BJ (cell line): ENCODE measurements at places on chromosomes 4 and X. TPM values are rescaled to one million over a fixed set of nuclear protein-coding genes. Genes with fewer than 3 reads are reported as not detected.

DNA sequence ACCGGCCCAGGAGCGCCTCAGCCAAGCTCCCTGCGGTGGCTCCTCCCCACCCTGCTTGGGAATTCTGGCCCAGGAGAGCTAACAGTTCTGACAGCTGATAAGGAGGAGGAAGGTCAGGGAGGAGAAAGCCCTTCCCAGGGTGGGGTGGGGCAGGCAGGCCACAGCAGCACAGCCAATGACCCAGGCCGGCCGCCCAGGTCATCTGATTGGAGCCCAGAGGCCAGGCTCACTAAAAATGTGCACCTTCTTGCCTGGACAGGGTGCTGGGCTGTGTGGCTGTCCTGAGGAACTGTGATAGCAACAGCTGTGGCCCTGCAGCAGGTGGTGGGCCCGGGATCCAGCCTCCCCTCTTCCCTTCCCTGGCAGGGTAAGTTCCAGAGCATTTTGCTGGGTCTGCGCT lies 17.2 kb upstream of the SH3TC1 start:
- no peak for DNase-seq

DNA sequence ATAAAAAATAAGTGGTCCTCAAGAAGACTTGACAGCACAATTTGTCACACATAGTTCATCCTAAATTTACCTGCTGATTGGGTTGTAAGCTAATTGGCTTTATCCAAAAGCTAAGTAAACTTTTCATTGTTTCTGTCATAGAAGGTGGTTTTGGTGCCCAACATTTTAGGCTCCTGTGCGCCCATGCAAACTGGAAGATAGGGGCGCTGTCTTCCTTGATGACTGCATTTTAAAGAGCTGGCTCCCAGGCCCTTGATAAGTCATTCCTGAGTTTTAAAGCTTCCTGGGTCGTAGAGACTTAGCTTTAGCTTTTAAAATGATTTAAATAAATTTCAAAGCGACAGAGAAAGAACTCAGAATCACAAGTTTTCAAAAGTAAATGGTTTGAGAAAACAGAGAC lies 625.4 kb upstream of the GALNT7 start:
- no peak for DNase-seq

The WAS gene
- 0.06 and 0.12 TPM in 2 replicates for polyA plus RNA-seq

The TRIML2 gene
- not detected in 2 replicates for polyA plus RNA-seq

- DNase-seq: no peak
Observed at GRCh38 chrX:100623001-100623400, 13.6 kb downstream of the TSPAN6 start.

The GLUD2 gene
- 1.6 and 1.8 TPM in 2 replicates for polyA plus RNA-seq

The FAM90A26 gene
- not detected in 2 replicates for polyA plus RNA-seq

GRCh38 chr4:100517864-100518341 lies at the start of gene EMCN:
Gene EMCN (minus strand): TSS chr4:100518022. CDS start chr4:100517914, 108 bp downstream.
- no peak for DNase-seq

- no peak for DNase-seq
Observed at GRCh38 chr4:13478707-13479106, 5.4 kb downstream of the RAB28 start.

The TBC1D8B gene
- polyA plus RNA-seq: 4.5 and 9.1 TPM in 2 replicates

DNA sequence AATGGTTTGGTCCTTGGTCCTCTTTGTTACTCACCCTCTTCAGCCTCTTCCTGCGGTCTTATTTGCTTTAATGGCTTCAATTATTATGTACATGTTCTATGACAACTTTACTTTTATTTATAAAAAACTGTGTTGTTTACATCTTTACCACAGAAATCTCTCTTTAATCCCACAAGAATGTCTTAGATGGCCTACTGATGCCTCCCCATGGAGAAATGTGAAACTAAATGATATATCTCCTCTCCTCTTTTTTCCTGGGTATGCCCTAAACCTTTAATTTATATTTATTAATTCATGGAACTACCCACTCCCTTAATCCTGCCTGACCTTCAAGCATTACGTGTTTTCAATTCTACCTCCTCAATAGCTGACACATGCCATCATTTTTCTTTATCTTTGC lies 573.2 kb downstream of the CENPC start:
- DNase-seq: no peak

DNA sequence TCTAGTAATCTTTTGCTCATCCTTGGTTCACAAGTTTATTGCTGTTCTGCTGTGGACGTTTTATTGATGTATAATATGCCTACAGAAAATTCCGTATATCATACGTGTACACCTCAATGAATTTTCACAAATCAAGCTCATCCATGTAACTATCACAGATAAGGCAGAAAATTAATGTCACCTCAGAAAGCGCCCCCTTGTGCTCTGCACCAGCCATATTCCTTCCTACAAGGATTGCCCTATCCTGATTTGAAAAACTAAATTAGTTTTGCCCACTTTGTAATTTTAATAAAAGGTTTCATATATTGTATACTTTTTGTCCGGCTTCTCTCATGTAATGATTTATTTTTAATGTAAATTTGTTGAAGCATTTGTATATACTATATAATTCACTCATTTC lies 390.8 kb downstream of the ADGRL3 start:
- DNase-seq: no peak

- DNase-seq: no peak
Observed at GRCh38 chr4:2750719-2751605, 5.2 kb downstream of the TNIP2 start.

- DNase-seq: no peak
Observed at GRCh38 chr4:13368217-13368616, 115.9 kb downstream of the RAB28 start.

The PPP2R2C gene
- 0.06 TPM in 1 of 2 replicates, not detected in the other for polyA plus RNA-seq

DNA sequence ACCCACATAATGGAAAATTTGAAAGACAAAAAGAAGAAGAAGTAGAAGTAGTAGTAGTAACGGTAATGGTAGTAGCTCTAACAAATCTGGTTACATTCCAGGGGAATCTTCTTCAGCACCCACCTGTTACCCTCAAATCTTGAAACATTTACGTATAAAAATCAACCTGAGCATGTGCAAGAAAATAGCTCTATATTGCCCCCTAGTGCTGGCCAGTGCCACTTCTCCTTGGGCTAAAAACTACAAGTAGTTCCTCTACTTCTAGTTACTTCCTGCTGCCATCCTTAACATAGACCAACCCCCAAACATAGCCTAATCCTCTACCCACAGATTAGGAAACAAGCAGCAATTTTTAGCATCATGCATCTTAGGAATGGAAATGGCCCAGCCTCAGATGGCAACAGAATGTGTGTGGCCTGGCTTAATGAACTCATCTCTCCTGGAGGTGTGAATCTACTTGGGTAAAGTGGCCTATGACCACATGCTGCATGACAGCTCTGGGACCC lies 3.1 kb downstream of the PDGFC start:
- no peak for DNase-seq

The MTCP1 gene
- 1.2 and 5.4 TPM in 2 replicates for polyA plus RNA-seq
